Stimulated activated CD4-positive, alpha-beta T cell treated with anti-CD3 and anti-CD28 coated beads, TNF-alpha, amount 100 ng/mL, for 1 hour (primary cell): ENCODE measurements at places on chromosomes 7 and 10.
A peak's percentile ranks its signal among the peaks of the same experiment; 100 is the strongest.

GRCh38 chr10:89029785-89030437 lies 39.3 kb downstream of the FAS start:
- DNase-seq: peak; percentile 34

GRCh38 chr7:81710751-81711150 lies 59.1 kb downstream of the HGF start:
- no peak for DNase-seq

DNA sequence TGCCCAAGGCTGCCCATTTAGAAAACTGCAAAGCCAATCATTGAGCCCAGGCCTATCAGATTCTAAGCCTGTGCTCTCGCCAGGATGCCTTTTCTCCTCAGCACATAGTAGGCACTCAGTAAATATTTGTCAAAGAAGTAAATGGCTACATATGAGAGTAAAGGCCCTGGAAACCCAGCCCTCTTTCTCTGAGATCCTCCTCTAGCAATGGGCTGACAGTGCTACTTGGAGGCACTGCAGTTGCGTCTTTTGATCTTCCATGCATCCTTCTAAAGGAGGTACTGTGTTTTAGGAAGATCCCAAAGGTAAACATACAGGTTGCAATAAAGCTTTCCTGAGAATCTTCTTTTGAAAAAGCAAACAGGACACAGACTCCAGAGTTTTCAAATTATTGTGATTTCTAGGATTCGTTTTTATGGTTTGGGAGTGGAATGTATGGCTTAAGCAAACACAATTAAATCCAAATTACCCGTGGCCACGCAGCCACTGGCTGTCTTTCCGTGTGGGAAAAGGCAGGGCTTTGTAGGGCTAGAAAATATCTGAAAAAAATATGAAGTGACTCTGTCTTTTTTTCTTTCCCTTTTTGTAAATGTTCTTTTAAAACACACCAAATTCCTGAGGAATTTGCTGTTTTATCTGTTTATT lies 151.3 kb upstream of the BMPER start:
- no peak for DNase-seq

GRCh38 chr7:143222782-143223181 lies 945 bp downstream of the TAS2R40 start:
- DNase-seq: no peak
